Stimulated activated CD8-positive, alpha-beta memory T cell treated with anti-CD3 and anti-CD28 coated beads, Interleukin-2, amount 100 ng/mL, for 1 hour (primary cell): ENCODE measurements at places on chromosomes 7 and 10.

DNA sequence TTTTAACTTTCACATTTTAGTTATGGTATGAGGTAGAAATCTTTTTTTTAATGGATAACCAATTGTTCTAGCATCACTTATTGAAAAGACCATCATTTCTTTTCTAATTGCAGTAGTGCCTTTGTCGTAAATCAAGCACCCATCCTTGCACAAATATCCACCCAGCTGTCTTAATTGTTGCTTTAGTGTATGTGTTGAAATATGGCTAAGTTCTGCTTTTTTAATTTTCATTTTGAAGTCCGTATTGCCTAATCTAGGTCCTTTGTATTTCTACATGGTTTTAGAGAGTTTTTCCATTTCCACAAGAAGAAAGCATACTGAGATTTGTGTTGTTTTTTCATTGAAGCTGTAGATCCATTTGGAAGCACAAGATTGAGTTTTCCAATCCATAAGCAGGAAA lies 259.6 kb upstream of the SEMA3E start:
- DNase-seq: no peak

GRCh38 chr7:132097550-132098134 lies 478.6 kb downstream of the PLXNA4 start:
- no peak for DNase-seq

GRCh38 chr10:48940958-48941357 lies 1.3 kb upstream of the LRRC18 start:
- no peak for DNase-seq

GRCh38 chr7:78092331-78092730 lies 293.8 kb downstream of the PHTF2 start:
- DNase-seq: no peak

GRCh38 chr10:15427843-15428414 lies 56.8 kb upstream of the FAM171A1 start:
- DNase-seq: no peak

DNA sequence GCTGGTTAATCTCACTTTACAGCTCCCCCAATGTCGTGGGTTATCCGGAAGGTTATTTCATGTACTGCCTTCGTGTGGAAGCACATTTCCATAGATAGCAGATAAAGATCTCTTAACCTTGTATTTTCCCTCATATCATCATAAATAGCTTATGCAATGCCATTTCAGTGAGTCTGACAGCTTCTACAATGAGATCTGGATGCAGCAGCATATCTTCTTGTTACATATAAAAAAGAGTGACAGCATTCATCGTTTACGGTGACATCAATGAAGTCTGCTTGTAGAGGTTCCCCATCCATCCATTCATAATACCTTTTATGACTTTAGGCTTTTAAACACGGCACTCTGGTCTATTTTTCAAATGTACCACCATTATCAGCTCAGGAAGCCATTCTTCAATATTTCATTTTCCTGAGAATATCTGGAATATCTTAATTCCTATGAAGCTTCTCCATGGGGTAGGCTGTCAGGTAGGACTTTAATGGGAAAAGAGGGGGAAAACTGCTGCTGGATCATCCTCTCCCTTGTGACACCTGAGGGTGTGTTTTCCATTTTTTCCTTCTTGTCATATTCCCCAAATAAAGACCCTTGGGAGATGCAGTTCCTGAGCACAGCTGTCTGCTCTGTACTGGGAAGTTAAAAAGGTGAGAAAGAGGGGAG lies 51.9 kb upstream of the CTBP2 start:
- no peak for DNase-seq

GRCh38 chr7:110413038-110413437 lies 677.9 kb upstream of the LRRN3 start:
- no peak for DNase-seq

GRCh38 chr10:70425096-70425495 lies 16.4 kb downstream of the NODAL start:
- no peak for DNase-seq

GRCh38 chr10:77415313-77415960 lies 222.2 kb downstream of the KCNMA1 start:
- DNase-seq: no peak

DNA sequence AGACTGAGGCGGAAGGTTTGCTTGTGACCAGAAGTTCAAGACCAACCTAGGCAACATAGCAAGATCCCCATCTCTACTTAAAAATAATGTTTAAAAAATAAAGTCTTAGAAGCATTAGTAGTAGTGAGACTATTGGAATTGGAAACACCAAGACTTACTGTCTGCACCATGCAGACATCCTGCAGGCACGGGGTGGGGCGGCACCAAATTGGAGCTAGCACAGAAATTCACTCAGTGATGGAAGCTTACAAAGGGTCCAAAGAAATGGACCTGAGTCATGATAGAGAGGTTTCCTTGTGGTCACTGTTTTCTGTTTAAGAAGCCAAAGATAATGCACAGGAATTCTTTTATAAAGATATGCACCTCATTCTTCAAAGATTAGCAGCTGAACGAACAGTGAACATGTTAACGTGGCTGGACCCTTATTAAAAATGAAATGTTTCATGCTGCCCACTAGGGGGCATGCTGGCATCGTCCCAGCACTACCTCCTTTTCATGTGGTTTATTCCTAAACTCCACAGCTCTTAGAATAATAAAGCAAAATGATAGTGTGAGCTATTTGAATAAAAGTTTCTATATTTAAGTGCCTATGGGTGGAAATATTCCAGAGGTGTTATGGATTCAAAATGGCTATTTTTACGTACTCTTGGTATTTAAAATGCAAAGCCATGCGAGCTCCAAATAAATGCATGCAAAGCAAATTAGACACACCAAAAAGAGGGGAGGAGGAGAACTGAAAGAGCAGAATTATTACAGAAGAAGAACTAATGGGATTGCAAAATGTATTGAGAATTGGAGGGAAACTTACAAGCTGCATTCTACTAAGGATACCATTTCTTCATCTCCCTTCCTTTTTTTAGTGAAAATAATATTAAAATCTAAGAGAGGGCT lies 28.6 kb downstream of the PDSS1 start:
- peak; percentile 19 for DNase-seq

DNA sequence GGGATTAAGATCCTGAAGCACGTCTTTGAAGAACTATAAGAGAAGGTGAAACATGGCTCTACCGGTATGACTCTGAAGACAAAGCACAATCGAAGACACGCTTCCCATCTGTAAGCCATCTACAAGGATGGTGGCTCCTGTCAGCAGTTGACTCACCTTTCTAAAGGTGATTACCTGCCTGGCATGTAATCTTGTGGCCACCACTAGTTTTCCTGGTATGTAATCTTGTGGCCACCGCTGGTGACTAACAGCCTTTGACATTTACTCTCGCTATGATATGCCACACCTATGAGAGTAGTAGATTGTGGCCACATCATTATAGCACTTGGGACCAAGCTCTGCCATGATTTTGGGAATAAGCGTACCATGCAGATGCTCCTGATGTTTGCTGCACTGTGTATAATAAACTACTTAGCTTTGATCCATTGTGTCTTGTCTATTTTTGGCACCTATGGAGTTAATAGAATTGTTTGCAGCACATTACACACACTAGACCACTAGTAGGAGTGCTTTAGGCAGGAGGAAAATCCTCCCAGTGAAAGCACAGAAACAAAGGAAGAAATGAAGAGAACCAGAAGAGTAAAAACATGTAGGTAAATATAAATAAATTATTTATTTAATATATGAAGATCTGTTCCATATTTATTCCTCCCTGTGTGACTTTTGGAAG lies 59.8 kb downstream of the VAX1 start:
- DNase-seq: no peak

- DNase-seq: no peak
Observed at GRCh38 chr7:142805350-142806021, 34.7 kb downstream of the PRSS2 start.

- no peak for DNase-seq
Observed at GRCh38 chr10:94155722-94156271, 162.1 kb downstream of the PLCE1 start.

GRCh38 chr10:131422731-131423130 lies 111.2 kb upstream of the TCERG1L start:
- DNase-seq: no peak

DNA sequence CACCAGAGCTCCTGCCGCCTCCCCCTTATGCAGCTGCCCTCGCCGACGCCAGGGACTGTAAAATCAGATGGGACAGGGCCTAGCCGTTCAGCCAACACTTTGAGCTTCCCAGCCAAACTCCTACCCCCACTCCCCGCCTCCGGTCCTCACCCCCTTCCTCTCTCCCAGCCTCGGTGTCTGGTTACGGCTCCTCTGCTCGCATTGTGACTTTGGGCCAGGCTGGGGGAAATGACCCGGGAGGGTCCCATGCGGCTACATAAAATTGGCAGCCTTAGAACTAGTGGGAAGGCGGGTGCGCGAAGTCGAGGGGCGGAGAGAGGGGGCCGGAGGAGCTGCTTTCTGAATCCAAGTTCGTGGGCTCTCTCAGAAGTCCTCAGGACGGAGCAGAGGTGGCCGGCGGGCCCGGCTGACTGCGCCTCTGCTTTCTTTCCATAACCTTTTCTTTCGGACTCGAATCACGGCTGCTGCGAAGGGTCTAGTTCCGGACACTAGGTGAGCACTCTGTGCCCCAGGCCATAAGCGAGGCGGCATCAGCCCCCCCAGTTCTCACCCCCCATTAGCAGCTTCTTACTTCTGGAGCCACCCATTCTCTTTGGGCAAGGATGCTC lies at the start of gene KAZALD1:
Gene KAZALD1, plus strand, starts transcription at position 366 of the 608 bp plus-strand sequence. CDS start 604 bp downstream, outside the sequence.
- DNase-seq: no peak

- DNase-seq: no peak
Observed at GRCh38 chr10:102147561-102147960, 4.6 kb upstream of the NOLC1 start.

DNA sequence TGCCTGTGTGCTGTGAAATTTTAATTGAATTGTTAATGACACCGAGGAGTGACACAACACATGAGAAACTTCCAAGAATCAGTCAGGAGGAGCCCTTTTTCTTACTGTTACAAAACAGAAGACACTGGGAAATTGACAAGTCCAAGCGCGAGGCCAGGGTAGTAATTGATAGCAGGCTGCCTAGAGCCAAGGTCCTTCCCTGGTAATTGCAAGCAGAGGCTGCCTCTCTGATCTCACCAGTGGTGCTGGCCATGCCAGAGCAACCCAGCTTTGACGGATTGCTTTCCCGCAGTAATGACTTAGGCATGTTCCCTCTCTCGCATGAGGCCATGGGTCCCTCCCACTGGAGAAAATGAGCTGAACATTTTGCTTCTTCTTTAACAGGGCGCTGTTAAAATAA lies 111.5 kb downstream of the LRMDA start:
- no peak for DNase-seq

DNA sequence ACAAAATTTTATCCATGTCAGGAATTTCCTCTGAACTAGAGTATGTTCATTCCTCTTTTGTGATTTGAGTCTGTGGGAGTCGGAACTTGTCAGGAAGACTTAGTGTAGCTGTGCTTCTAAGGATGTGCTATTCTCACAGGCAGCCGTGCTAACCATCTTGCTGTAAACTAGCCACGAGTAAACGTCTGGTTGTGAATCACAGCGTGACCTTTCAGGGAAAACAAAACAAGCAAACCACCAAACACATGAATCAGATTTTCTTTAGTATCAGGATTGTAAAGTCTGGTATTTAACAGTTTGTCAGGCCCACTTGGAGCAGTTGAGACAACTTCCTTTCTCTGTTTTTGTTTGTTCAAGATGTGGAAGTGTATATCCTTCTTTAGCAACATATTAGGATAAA lies 32.0 kb downstream of the AUTS2 start:
- no peak for DNase-seq

DNA sequence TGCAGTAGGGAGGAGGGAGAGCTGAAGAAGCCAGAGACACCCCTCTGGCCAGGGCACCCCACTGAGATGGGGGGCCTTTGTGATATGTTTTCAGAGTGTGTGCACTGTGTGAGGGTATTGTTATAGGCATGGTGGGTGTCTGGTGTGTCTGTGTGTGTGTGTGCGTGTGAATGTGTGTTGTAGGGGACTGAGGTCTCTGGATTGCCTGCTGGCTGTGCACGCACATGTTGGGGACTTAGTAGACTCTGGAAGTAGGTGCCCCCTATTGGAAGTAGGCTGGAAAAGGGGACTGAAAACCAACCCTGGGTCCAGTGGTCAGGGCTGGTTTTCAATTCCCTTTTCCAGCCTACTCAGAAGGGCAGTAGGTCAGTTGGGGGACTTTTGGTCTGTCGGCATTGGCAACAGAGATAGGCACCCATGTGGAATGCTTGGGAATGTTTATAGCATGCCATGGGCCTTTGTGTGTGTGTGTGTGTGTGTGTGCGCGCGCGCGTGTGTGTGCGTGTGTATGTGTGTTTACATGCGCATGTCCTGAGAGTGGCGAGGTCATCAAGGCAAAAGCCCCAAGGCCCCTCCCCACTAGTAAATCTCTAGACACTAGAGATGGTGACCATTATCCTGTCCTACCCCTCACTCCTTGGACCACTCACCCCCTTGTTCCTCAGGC lies 78.8 kb downstream of the HIF1AN start:
- no peak for DNase-seq

DNA sequence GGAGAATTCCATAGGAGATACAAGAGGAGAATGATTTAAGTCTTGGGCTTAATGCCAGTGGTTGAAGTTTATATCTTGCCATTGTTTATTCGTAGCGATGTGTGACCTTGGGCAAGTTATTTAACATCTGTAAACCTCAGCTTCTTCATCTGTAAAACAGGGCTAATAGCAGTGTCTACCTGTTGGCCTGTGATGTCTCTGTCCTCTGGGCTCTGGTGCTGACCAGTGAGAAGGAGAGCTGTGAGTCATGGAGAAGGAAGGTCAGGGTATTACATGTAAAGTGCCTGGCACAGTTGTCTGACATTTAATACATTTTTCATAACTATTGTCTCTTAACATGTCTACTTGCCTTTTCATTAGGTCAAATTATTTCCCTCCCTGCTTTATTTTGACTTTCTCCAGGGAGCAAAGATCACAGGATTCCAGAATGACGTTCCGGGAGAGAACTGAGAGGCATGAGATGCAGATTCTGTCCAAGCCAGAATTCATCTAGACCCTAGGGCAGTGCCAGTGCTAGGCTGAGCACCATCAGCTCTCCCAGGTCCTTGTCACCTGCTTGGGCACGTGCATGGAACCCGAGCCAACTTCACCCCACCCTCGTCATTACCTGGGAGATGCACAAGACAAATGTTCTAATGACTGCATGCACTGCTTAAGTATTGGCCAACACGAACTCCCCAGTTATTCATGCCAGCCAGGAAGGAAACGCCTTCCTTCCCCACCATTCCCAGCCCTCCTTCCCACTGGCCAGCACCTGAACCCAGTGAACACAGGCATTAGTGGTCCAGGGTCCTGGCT lies 187.9 kb downstream of the DPY19L1 start:
- DNase-seq: no peak

GRCh38 chr10:16520900-16521299 lies 779 bp downstream of the C1QL3 start:
- no peak for DNase-seq

DNA sequence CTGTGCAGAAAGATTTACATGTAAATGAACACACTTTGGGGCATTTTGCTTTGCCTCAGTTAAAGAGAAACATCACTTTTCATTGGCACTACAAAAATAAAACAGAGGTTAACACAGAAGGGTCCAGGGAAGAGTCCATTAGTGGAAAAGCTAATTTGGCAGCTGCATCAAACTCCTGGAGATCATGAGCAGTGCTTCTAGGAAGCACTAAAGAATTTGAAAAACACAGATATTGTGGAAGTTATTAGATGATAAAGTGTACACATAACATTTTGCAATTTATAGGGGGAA lies 161.2 kb downstream of the LRRTM3 start:
- no peak for DNase-seq
